Ureter (tissue), 1 donor: ENCODE measurements at places on chromosomes 3 and 15. TPM values are rescaled to one million over a fixed set of nuclear protein-coding genes. Genes with fewer than 3 reads are reported as not detected.

The TMEM212 gene
- total RNA-seq, result not detected

The HIGD2B gene
- total RNA-seq, result not detected

The ISLR gene
- 37.4 TPM for total RNA-seq

The WDR76 gene
- total RNA-seq, result 4.1 TPM

GRCh38 chr3:43994657-43995546 lies 246.8 kb upstream of the TOPAZ1 start:
- DNase-seq, result no peak

- no peak for DNase-seq
Observed at GRCh38 chr3:58066842-58067241, 58.6 kb downstream of the FLNB start.

- DNase-seq, result no peak
Observed at GRCh38 chr3:192501401-192501800, 225.9 kb downstream of the FGF12 start.

GRCh38 chr3:50971487-50971924 lies 296.8 kb downstream of the DOCK3 start:
- peak; percentile 63 for DNase-seq
